Right renal cortex interstitium (tissue), 3 donors: ENCODE measurements at places on chromosomes 11 and 22.

DNA sequence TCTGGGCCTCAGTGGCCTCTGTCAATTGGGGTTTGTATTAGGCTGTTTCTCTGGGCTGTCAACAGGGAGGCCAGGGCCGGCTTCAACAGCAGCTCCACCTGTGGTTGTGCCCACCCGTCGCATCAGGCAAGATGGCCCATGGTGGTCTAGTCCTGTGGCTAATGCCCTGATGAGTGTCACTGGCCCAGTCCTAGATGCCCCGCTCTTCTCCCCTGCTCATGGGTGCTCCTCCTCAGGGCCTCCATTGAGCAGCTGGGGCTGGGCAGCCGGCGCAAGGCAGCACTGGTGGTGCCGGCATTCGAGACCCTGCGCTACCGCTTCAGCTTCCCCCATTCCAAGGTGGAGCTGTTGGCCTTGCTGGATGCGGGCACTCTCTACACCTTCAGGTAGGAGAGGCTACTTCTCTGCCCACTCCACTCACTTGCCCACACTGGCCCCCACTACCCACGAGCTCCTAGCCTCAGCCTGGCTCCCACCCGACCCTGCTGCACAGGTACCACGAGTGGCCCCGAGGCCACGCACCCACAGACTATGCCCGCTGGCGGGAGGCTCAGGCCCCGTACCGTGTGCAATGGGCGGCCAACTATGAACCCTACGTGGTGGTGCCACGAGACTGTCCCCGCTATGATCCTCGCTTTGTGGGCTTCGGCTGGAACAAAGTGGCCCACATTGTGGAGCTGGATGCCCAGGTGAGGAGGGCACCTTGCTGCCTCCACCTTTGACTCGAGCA, 5.4 kb downstream of the LARGE2 start:
- no peak for DNase-seq

DNA sequence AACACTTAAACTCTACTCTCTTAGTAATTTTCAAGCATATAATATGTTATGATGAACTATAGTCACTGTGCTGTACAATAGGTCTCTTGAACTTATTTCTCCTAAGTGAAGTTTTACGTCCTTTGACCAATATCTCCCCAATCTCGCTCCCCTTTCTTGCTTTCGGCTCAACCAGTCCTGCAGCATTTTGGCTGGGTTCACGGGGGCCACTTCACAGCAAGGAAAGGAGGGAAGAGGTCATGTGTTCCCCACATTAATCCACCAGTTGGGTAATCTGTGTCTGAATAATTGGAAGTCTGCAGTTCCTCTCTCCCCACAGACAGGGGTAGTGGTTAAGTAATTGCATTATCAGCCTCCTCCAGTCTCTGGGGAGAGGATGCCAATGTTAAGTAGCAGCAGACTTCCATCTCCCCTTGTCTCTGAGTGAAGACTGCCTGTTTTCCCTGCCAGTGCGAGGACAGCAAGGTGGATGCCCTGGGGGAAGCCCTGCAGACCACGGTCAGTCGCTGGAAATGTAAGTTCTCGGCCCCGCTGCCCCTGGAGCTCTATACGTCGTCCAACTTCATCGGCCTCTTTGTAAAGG, 59.2 kb upstream of the CRTAM start:
- DNase-seq = no peak

GRCh38 chr11:116637766-116638165, 135.0 kb downstream of the BUD13 start:
- no peak for DNase-seq

- DNase-seq = no peak
These were observed 4.3 kb upstream of the APOBEC3A start for GRCh38 chr22:38953091-38953490.

GRCh38 chr11:35065566-35065965, 73.4 kb upstream of the CD44 start:
- no peak for DNase-seq

DNA sequence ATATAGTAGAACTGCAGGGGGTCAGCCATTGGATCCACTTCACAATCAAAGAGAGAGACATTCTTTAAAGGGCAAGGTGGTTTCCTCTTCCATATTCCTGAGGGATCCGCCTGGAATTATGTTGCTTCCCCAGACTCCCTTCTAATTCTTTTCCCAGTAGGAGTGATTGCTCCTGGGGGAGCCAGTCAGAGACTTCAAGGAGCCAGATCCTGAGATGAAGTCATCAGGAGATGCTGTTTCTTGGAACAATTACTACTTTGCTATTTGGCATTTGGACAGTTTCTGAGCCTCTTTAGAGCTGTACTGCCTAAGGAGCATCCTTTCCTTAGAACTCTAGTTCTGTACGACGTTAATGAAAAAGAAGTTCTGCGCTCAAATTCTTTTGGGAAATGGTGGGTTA, 1.9 kb upstream of the OR9Q2 start:
- no peak for DNase-seq

- DNase-seq = no peak
These were observed 85.1 kb downstream of the TMEM135 start for GRCh38 chr11:87122852-87123251.

DNA sequence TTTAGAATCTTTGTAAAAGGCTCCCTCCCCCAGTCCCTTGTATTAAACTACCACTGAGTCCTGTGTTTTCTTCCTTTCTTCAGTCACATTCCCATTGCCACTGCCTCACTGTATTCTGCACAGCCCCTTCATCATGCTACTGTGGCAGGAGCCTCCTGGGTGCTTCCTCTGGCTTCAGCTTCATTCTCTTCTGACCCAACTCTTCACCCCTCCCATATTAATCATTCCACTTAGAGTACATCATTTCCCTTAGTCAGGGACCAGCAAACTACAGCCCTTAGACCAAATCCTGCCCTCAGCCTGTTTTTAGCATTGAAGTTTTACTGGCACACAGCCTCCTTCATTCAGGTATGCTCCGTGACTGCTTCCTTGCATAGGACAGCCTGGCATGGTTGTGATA, 127.7 kb upstream of the MTNR1B start:
- no peak for DNase-seq

- no peak for DNase-seq
These were observed 8.3 kb downstream of the CD81 start for GRCh38 chr11:2385156-2386151.

GRCh38 chr22:38758276-38758945, 2.6 kb upstream of the SUN2 start:
- no peak for DNase-seq

DNA sequence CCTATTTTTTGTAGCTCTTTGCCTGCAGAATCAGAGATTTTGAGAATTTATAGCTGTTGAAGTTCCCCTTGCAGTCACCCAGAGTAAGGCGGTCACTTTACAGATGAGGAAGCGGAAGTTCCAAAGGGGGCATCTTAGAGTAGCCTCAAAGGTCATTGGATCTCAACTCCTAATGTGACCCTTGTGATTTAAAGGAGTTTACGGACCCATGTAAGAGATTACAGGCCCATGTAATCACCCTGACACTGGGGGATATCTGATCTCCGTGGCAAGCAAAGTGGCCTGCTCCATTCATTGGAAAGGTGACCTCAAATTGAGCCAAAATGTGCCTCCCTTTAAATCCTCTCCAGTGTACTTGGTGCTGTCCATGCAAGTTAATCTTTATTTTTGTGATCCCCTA, 15.7 kb downstream of the P2RX3 start:
- DNase-seq = no peak

GRCh38 chr11:101863361-101863760, 51.4 kb upstream of the CEP126 start:
- DNase-seq = no peak

DNA sequence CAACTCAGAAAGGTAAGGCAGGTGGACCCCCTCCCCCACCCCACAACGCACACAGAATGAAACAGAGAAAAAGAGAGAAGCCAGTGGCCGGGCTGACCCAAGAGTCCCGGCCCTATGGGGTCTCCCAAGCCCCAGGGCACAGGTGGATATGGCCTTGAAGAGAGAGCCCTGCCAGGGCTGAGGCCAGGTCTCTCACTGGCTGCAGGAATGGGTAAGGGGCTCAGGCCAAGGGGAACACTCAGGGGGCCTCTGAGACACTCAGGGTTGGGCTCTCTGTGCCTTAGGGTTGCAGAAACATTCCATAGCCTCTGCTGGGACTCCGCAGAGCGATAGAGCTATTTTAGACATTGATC, 98.0 kb downstream of the PDE2A start:
- DNase-seq = no peak

GRCh38 chr11:65279741-65280440, 18.1 kb downstream of the POLA2 start:
- no peak for DNase-seq

DNA sequence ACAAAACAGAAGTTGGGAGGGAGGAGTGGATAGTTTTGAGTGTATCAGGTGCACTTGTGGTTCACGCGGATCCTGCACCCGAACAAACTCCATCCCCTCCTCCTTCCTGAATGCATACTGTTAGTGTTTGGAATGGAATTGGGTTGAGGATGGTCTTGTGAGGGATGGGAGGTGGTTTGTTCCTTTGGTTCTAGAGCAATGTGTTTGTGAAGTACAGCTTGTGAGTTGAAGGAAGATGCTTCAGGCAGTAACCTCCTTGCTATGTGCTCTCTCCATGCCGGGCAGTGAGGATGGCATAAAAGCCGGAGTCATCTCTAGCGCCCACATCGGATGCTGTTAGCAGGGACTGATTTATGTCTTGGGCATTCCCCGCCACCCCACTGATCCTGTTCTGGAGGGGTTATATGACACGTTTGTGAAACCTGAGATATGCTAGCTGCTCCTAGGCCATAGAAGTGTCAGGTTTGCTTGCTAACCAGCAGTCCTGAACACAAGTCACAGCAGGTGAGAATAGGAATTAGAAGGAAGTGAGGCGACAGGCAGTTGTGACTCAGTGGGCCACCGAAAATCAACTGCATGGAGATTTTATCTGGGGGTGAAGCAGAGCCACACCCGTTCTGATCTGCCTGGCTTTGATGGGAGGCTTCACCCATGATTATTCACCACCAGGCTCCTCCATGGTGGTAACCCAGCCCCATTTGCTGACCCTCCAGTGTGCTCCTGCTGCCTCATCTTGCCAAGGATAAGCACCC, 2.2 kb downstream of the BCR start:
- no peak for DNase-seq

DNA sequence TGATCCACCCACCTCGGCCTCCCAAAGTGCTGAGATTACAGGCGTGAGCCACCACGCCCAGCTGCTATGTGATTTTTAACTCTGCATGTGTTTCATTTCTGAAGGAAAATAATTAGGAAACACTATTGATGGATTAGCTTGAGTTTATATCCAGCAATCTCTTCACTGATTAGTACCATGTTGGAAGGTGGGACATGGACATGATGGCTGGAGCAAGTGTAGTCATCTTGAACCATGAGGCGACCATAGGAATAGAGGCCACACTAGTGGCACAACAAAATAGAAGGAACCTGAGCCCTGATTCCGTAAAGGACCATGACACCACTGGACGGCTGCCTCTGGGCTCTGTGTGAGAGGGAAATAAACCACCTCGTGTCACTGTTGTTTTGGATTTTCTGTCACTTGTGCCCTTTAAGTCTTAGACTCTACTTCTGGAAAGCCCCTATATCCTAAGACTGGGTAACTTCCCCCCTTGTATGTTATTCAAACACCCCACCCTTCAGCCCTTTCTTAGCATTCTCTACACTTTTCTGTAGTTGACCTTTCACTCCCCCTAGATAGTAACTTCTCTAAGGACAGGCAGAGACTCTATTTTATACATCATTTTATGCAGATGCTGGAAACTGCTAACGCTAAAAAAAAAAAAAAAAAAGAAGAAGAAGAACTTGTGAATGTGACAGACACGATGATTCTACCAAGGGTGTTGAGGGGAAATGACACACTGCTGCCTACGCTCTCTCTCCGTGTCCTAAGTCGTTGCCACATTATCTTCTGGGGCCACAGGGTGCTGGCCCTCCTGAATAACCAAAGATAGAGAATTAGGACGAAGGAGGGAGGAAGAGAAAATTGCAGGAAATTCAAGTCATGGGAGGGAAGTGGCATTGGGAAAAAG, 2.7 kb upstream of the VPS37C start:
- DNase-seq = no peak

- DNase-seq = no peak
These were observed 113.8 kb downstream of the NECTIN1 start for GRCh38 chr11:119615003-119615881.

DNA sequence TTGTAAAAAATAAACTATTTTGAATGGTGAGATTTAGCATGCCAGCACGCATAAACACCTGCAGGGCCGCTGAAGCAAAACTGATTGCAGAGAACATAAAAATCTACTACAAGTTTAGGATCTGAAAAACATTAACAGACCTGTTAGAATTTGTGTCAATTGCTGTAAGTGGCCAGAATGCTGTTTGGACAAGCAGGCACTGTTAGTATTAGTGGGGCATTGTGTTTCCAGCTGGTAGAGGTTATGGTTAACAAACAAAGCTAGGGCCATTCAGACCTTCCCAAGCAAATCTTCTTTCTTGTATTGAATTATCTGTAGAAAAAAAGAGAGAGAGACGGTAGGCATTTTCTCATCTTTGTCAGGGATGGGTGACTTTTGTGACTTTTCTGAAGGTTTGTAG, 57.6 kb upstream of the OLFML1 start:
- no peak for DNase-seq

DNA sequence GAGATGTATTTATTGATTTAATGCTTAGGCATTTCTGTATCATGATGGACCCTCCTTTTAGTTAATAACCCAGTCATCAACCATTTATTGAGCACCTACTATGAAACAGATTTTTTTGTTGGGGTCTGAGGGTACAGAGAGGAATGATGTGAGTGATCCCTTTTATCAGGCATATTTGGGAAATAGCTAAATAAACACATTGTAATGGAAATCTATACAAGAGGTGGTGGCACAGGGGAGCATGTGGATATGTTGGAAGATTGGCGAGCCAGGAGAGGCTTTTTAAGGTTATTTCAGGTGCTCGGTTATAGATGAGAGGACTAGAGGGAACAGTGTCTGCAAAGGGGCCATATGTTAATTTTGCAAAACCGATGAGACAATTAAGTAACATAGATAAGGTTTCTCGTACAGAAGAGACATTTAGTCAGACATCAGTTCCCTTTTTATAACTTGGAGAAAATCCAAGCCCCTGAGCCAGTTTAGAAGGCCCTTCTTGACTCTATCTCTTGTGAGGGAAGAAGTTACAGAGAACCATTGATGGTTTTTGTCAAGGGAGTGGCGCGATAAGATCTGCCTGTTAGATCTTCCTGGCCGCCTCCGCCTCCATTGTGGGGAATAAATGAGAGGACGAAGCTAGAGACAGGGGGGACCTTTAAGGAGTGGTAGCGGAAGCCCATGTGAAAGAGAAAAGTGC, 2.0 kb downstream of the ATXN10 start:
- DNase-seq = no peak

DNA sequence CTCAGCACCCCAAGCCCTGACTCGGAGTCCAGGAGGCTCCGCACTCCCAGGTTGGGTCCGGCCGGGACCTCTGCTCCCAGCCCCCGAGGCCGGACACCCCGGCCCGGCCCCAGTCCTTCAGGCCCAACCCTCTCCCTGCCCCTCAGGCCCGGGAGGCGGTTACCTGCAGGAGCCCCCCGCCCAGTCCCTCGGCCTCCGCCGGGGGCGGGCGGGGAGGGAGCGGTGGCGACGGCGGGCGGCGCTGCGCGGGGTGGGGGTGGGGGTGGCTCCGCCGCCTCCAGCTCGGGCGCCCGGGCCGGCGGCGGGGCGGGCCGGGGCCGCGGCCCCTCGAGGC, 310 bp downstream of the TCF20 start:
- no peak for DNase-seq

- no peak for DNase-seq
These were observed 2.5 kb downstream of the PANX1 start for GRCh38 chr11:94131047-94131717.

GRCh38 chr11:4076774-4077173, 17.8 kb upstream of the RRM1 start:
- no peak for DNase-seq

GRCh38 chr11:57244911-57245310, 7.9 kb upstream of the APLNR start:
- no peak for DNase-seq

GRCh38 chr11:63635762-63636465, 21.7 kb upstream of the PLAAT3 start:
- peak; percentile 36 for DNase-seq
